ENCODE measurements at places on chromosomes 16 and 17. TPM values are rescaled to one million over a fixed set of nuclear protein-coding genes. Genes with fewer than 3 reads are reported as not detected.

The SOST gene
- not detected for polyA plus RNA-seq

The CD300E gene
- not detected for polyA plus RNA-seq

The HS3ST3B1 gene
- polyA plus RNA-seq = 40.1 TPM

The MYO15A gene
- 0.70 TPM for polyA plus RNA-seq

The SCNN1B gene
- not detected for polyA plus RNA-seq

The KRT24 gene
- not detected for polyA plus RNA-seq

The MMP25 gene
- polyA plus RNA-seq = 0.16 TPM

The MT4 gene
- polyA plus RNA-seq = not detected

The RHBDF1 gene
- 62.6 TPM for polyA plus RNA-seq

The CES3 gene
- not detected for polyA plus RNA-seq

The HOXB5 gene
- polyA plus RNA-seq = 2.0 TPM

The OR1A2 gene
- polyA plus RNA-seq = not detected

The DHX58 gene
- polyA plus RNA-seq = 1.6 TPM

The SLC9A5 gene
- 2.5 TPM for polyA plus RNA-seq

Measured in GM23248 (cell line).